Endodermal cell (in vitro differentiated cells): ENCODE measurements at places on chromosomes 3 and 15. TPM values are rescaled to one million over a fixed set of nuclear protein-coding genes. Genes with fewer than 3 reads are reported as not detected.

- no peak for DNase-seq
Measured at GRCh38 chr15:99966815-99967214, 233.6 kb upstream of the LYSMD4 start.

- peak; percentile 83 for DNase-seq
Measured at GRCh38 chr3:51670823-51671733, at the start of gene TEX264. TSS of gene TEX264 (plus strand) at chr3:51671252. CDS start at chr3:51674305, 3,053 bp downstream.

- DNase-seq, result no peak
Measured at GRCh38 chr3:179018808-179019207, 52.8 kb downstream of the ZMAT3 start.

DNA sequence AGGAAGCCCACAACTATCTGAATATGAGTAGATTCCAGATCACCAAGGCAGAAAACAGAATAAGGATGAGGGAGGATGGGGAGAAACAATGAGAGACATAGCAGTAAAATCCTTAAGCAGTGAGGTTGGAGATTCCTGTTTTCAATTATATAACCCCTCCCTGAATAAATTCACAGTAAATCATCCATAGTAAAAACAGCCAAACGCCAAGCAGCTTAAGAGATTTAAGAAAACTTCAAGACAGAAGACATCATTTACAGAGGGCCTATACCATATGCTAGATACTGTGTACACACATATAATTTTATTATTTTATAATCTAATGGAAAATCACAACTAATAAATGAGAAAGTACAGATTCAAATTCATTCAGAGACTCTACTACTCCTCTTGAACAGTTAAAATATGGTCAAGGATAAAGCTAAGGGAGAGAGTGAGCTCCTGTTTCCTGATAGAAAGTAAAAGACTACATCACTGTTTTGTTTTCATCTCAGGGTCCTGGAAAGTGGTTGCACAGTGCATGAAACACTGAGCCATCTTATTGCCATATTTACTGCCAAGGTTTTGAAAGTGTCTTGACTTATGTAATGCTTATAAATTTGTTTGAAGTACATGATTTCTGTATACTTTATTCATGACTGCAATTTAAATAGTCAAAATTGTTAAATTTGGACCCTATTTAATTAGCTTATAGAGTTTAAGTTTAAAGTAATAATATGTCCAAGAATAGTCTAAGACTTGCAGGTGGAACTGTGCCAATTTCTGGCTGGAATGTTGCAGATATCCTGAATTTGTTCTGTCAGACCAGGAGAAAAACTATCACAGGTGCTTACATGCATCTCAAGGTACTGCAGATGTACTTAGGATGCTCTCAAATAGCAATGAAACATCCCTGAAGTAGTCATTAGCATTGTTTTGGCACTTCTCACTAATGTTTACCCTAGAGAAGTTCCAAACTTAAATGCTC, 141.4 kb downstream of the TBL1XR1 start:
- DNase-seq, result no peak

Gene ARHGEF26
- total RNA-seq, result 9.3 and 10.1 TPM in 2 replicates
